ENCODE measurements at places on chromosomes 12 and 14.

- DNase-seq = no peak
These were observed 323.4 kb downstream of the VRK1 start for GRCh38 chr14:97120611-97121031.

GRCh38 chr14:33390335-33390734 lies 451.7 kb downstream of the NPAS3 start:
- peak; percentile 5 for DNase-seq

- peak; percentile 61 for DNase-seq
These were observed 26.2 kb downstream of the C2CD5 start for GRCh38 chr12:22518060-22518719.

DNA sequence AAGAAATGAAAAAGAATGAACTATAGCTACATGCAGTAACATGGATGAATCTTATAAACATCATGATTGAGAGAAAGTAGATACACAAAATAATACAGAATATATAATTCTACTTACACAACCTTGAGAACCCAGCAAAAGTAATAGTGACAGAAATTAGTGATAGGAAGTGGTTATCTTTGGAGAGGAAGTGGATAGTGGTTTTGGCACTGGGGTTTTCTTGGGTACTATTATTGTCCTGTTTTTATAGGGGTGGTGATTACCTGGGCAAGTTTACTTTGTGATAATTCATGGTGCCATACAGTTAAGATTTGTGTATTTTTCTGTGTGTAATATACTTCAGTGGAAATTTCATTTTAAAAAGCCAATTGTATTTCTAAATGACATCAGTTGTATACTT lies 352.7 kb downstream of the AEBP2 start:
- no peak for DNase-seq

- DNase-seq = no peak
These were observed 9.7 kb downstream of the NFATC4 start for GRCh38 chr14:24377657-24378056.

- no peak for DNase-seq
These were observed 31.4 kb downstream of the JDP2 start for GRCh38 chr14:75459099-75459741.

DNA sequence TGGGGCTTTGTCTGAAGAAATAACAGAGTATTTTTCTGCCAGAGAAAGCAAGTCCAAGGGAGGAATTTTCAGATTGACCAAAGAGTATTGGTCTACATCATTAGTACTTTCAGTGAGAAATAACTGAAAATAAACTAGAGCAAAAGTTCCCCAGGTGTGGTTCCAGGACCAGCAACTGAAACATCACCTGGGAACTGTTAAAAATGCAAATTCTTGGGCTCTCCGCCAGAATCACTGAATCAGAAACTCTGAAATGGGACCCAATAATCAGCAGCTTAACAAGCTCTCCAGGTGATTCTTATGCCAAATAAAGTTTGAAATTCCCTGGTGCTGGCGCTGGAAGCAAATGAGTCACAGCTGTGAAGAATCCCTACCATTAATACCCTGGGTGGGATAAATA lies 52.1 kb downstream of the EIF2S3B start:
- no peak for DNase-seq

DNA sequence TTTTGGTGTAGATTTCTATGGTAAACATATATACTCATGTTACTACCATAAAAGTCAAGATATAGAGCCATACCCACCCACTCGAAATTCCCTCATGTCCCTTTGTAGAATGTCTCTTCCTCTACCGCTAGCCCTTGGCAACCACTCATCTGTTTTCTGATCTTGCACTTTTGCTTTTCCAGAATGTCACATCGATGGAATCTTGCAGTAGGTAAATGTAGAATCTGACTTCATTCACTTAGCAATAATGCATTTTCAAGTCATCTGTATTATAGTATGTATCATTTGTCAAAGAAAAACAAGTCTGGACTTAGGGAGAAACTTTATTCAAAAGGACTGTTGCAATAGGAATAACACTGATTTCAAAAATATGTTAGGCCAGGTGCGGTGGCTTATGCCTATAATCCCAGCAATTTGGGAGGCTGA lies 19.3 kb upstream of the CLEC2D start:
- peak; percentile 27 for DNase-seq

- no peak for DNase-seq
These were observed 41.3 kb downstream of the BAZ1A start for GRCh38 chr14:34833549-34834523.

DNA sequence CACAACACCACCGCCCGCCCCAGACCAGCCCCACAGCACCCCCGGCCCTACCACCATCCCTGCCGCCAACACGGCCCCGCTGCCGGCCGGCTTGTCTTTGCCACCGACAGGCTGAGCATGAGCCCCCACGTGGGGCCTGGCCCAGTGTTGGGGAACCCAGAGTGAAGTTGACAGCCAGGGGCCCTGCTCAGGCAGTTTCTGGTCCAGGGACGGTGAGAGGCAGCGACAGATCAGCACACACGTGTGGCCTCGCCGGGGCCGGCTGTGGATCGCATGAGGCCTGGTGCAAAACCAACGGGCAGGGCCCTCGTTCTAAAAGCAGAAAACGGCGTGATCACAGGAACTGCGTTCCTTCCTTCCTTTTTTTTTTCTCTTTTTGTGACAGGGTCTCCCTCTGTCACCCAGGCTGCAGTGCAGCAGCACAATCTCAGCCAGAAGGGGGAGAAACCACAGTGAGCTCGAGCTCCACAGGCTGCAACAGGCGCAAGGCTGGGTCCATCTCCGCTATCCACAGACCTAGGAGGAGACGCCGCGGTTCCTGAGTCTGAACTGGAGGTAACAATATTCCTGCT lies 50.5 kb upstream of the FBRSL1 start:
- DNase-seq = no peak

- no peak for DNase-seq
These were observed 14.7 kb downstream of the MFAP5 start for GRCh38 chr12:8647968-8648367.

DNA sequence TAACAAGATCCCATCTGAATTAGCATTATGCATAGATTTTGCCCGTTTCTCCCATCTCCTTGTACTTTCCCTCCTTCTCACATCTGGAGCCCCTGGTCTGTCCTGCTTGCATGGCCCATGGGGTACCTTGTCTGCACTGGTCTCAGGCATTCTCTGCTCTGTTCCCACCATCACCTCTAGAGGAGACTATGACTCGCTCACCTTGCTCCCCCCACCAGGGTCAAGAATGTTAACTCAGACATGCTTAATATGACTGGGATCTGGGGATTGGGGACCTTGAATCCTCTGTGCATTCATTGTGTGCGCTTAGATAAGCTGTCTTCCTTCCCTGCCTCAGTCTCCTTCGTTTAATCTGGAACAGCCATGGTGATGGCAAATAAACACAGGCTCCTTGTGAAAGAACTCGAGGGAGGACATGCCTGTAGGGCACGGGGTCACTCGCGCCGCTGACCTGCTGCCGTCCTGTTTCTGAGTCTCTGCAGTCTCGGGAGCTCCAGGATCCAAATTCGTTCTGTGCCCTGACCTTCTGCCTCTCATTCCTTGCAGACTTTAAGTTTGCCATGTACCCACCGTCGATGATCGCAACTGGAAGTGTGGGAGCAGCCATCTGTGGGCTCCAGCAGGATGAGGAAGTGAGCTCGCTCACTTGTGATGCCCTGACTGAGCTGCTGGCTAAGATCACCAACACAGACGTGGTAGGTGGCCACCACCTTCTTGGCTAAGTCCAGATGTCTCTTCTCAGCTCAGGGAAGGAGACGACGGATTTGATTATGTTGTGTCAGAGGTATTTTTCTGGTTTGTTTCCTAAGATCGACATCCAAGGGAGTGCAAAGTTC lies 15.0 kb downstream of the CCND2 start:
- DNase-seq = no peak

- no peak for DNase-seq
These were observed 57.6 kb upstream of the DDX11 start for GRCh38 chr12:31016057-31016456.

DNA sequence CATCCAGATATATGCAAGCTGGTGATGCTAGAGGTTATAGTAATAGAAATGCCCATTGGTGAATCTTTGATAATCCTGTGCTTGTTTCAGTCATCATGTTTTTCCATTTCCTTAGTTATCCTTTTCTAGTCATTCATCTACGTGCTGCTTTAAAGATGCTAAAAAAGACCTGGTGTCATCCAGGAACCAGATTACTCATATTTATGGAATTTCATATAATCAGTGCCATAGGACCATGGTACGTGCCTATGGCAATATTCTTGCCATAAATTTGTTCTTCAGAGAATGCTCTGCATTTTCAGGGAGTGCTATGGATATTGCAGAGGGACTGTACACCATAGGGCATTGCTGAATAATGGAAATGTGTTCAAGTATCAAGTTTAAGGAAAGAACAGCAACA lies 267.3 kb downstream of the AKAP6 start:
- DNase-seq = no peak

- no peak for DNase-seq
These were observed 255.6 kb upstream of the GRIP1 start for GRCh38 chr12:66934302-66935062.

- DNase-seq = peak; percentile 47
These were observed 36.4 kb upstream of the STON2 start for GRCh38 chr14:81436296-81437138.

GRCh38 chr12:75872762-75873161 lies 158.8 kb downstream of the PHLDA1 start:
- no peak for DNase-seq

- DNase-seq = peak; percentile 86
These were observed 2.9 kb downstream of the NEK9 start for GRCh38 chr14:75123991-75124390.

DNA sequence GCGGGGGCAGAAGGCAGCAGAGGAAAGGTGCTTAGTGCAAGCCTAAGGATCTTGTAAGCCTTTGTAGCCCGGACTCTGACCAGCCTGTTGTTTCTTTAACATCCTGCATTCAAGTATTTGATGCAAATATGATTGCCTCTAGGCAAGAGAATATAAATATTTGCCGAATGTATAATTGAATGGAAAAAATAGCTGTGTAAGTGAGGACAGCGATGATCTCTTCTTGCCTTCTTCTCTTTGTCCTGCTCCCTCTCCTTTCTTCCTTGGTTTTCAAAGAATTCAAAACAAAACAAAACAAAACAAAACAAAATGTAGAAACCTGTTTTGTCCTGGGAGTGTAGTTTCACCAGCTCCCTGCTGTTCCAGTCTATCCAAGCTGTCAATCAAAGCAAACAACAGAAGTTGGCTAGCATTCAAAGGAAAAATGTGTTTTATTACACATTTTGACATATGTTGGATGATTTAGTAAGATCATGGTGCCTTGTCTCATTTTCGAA lies 74.9 kb upstream of the CPM start:
- DNase-seq = no peak

GRCh38 chr14:73770977-73771847 lies 57.0 kb upstream of the PNMA1 start:
- DNase-seq = no peak
